Subcutaneous adipose tissue (tissue), 4 donors: ENCODE measurements at places on chromosomes 12 and 14. TPM values are rescaled to one million over a fixed set of nuclear protein-coding genes. Genes with fewer than 3 reads are reported as not detected.

Gene DACT1
- total RNA-seq = 2.3 TPM

Gene FZD10
- 0.17 TPM for total RNA-seq

Gene ABCC9
- total RNA-seq = 42.9 TPM

Gene POTEM
- total RNA-seq = not detected

Gene SLC24A4
- total RNA-seq = 1.5 TPM

Gene TPCN1
- total RNA-seq = 27.6 TPM

Gene WSCD2
- total RNA-seq = not detected

Gene IFNG-AS1
- total RNA-seq = 0.65 TPM

Gene IL23A
- total RNA-seq = 1.0 TPM

Gene FERMT2
- 252 TPM for total RNA-seq

Gene MIS18BP1
- 56.9 TPM for total RNA-seq

Gene ACVRL1
- total RNA-seq = 81.4 TPM

Gene SLC5A8
- total RNA-seq = not detected

Gene ZFHX2
- 0.33 TPM for total RNA-seq

Gene SPTB
- total RNA-seq = 0.17 TPM

Gene ACOT6
- total RNA-seq = not detected

Gene ESPL1
- total RNA-seq = 0.38 TPM

Gene INSM2
- not detected for total RNA-seq

Gene CLIP1
- 86.7 TPM for total RNA-seq

Gene OAS2
- 14.7 TPM for total RNA-seq
